ENCODE measurements at places on chromosomes 3 and 15.

DNA sequence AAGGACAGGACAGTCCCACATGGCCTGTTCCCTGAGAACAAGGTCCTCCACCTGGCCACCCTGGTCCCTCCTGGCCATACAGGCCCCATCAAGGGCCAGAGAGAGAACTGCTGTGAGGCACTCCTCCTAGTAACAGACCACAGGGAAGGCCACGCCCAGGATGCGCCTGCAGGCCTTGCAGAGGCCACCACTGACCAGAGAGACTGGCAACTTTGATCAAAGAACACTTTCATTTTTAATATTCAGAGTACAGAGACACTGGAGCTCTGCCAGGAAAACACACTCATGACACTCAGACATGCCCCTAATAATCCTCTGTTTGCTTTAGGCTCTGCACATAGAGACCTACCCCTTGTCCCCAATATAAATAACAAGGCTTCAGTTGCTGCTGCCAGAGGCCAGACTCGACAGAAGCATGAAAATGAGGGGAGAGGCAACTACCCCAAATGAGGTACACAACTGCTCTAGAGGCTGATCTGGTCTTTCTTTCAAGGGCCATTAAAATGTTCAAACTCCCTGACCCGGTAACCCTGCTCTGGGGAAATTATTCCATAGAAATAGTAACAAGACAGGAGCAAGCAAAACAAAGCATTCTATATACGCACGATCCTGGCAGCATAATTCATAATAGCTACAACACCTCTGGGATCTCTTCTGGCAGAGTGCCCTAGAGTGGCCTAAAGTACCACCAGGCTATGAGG, 44.8 kb downstream of the CCDC12 start:
- no peak for DNase-seq

GRCh38 chr15:49314716-49315115, 108.3 kb upstream of the FGF7 start:
- no peak for DNase-seq

GRCh38 chr3:153172796-153173757, 11.1 kb downstream of the RAP2B start:
- no peak for DNase-seq

DNA sequence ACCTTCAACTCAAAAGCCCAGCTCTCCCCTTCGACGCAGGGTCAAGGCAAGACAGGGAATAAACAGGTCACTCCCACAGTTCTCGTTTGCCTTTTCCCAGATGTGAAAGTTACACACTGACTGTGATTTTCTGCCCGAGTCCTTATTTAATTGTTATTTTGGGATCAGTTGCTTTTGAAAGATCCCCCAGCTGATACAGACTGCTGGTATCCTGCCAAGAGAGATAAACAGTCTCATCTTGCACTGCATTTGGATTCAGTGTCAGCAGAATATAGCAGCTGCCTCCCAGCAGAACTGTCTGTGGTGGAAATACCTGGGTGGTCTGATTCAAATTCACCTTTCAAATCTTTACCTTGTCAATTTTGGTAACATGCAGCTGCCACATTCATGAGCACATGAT, 56.0 kb upstream of the FAM3D start:
- DNase-seq, result no peak

GRCh38 chr15:53331328-53332190, 427.9 kb downstream of the WDR72 start:
- no peak for DNase-seq

- DNase-seq, result no peak
These were observed 426.1 kb downstream of the EDEM1 start for GRCh38 chr3:5613599-5613998.

All from activated CD4-positive, alpha-beta T cell treated with anti-CD3 and anti-CD28 coated beads for 4 hours (primary cell).